Immature natural killer cell (primary cell): ENCODE measurements at places on chromosomes 1 and 21. TPM values are rescaled to one million over a fixed set of nuclear protein-coding genes. Genes with fewer than 3 reads are reported as not detected.

GRCh38 chr1:43038232-43038935 is 79.7 kb upstream of the SLC2A1 start:
- DNase-seq, result no peak

- DNase-seq, result no peak
These were observed 152.2 kb downstream of the CLEC20A start for GRCh38 chr1:178344513-178345091.

DNA sequence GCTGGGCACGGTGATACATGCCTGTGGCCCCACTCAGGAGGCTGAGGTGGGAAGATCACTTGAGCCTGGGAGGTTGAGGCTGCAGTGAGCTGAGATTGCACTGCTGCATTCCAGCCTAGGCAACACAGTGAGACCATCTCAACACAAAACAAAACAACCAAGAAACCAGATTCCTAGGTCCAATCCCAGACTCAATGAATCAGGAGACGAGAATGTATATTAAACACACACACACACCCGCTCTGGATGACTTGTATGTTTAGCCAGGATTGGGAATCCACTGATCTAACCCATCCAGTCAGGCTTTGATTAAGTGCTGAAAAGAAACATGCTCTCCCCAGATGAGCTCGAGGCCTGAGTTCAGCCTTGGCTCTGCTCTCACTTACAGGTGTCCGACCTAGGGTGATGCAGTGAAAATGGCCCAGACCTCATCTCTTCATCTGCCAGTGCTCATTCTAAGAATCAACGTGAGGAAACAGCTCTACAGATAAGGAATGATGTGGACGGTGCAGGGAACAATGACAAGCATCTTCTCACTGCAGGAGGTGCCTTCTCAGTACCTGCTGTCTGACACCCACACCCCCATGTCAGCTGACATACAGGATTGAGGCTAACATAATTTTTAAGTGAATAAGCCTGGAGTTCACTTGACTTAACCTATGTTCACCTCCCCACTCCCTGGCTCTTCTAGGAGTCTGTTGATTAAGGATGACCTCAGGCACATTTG is 15.3 kb upstream of the SRSF4 start:
- DNase-seq, result no peak

Gene FDPS
- polyA plus RNA-seq, result 206 TPM

Gene ZNF124
- 2.7 TPM for polyA plus RNA-seq

Gene KCNH1
- polyA plus RNA-seq, result not detected

Gene TCHHL1
- not detected for polyA plus RNA-seq

Gene GCSAML
- polyA plus RNA-seq, result 0.32 TPM
